ENCODE measurements at places on chromosomes 7 and 10. TPM values are rescaled to one million over a fixed set of nuclear protein-coding genes. Genes with fewer than 3 reads are reported as not detected.

- DNase-seq = no peak
Observed at GRCh38 chr7:111076205-111076604, 14.7 kb upstream of the LRRN3 start.

DNA sequence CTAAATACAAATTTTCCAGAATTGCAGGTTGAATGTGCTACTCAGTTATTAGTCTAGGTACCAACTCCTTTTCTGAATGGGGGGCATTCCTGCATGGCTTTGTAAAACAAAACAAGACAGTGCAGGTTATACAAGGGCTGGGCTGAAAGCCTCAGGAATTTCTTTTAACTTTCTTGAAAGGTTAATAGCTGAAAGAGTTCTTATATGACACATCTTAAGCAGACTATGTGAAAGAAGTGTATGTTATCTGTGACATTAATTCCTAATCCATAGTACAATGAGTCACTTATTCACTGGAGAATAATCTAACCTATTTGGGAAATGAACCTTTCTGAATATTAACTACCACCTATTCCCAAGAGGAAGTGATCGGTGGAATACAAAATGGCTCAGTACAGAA, 115.6 kb upstream of the FAM133B start:
- DNase-seq = no peak

- no peak for DNase-seq
Observed at GRCh38 chr7:132709971-132710567, 133.8 kb upstream of the PLXNA4 start.

- no peak for DNase-seq
Observed at GRCh38 chr10:124604214-124605000, 139.8 kb downstream of the FAM53B start.

- DNase-seq = peak; percentile 97
Observed at GRCh38 chr7:13981070-13981469, 8.4 kb downstream of the ETV1 start.

DNA sequence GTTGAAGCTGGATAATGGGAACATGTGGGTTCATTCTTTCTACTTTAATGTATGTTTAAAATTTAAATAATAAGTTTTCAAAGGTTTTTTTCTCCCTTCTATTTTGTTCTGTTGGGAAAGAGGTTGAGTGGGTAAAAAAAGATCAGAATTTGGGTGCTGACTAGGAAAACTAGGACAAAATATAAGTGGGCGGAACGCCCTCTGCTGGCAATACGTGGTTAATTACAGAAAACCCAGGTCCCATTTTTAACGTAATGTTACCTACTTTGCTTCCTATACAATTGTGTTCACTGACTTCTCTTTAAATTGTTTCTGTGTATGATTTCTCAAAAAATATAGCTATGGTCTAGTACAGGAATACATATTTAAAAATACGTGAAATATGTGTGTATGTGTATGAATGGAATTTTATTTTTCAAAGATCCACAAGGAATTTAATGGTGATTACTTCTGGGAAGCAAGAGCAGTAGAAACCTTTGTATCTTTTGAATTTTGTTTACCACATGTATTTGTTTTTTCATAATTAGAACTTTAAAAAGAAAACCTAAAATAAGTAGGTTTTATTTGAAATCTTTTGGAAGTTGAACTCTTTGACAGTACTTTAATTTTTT, 8.7 kb downstream of the ECD start:
- DNase-seq = peak; percentile 1

- no peak for DNase-seq
Observed at GRCh38 chr10:75858339-75858738, 426.9 kb downstream of the LRMDA start.

- no peak for DNase-seq
Observed at GRCh38 chr10:87700031-87700796, 40.5 kb downstream of the PAPSS2 start.

GRCh38 chr7:154874409-154875113, 128.4 kb downstream of the PAXIP1 start:
- no peak for DNase-seq

DNA sequence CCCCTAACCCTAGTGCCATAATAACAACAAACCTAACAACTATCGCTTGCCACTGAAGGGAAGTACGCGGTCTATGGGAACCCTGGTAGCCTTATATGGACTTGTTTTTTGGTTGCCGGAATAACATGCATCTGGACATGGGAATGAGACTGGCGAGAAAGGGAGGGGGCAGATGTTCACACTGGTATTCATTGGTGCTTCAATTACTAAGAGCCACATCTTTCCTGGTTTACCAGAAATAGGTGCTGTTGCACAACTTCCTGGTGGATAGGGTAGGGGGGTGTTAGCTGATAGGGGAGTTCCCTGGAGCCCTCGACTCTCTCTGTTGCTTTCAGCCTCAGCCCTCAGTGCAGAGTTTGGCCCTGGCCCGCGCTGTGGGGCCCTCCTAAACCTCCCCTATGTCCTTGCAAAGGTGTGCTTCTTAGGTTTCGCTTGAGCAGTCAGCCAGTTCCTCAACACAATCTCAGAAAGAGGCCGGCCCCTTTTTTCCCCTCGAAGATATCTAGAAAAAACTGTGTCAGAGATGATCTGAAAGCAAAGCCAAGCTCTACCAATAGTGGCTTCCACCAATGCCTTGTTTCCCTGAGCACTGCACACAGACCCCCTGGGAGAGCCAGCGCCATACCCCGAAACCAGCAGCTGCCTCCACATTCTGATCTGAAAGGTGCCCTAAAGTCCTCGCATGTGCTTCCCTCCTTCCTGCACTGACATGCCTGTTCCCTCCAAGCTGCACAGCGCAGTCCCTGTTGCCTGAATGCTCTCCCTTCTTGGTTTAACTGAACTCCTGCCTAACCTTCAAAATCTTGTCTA, 13.5 kb downstream of the TBXAS1 start:
- DNase-seq = peak; percentile 66

- DNase-seq = no peak
Observed at GRCh38 chr7:142519079-142520078, 229.9 kb upstream of the PRSS1 start.

- no peak for DNase-seq
Observed at GRCh38 chr10:14635043-14635710, 139.5 kb downstream of the FAM107B start.

DNA sequence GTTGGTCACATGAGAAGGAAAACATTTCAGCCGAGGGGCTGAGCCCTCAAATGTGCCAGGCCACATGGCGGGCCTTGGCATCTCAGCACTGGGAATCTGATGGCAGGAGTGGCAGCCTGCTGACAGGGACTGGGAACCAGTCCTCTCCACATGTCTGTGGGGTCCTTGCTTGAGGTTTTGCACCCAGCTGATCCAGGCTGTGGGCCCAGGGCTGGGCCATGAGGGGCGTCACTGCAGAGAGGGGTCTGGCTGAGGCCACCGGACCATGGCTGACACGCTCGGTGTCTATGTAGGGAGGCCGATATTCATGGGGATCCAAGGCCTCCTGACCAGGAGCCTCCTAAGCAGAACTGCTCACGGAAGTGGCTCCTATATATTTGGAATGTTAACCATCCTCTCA, 31.0 kb upstream of the PWWP2B start:
- DNase-seq = no peak

DNA sequence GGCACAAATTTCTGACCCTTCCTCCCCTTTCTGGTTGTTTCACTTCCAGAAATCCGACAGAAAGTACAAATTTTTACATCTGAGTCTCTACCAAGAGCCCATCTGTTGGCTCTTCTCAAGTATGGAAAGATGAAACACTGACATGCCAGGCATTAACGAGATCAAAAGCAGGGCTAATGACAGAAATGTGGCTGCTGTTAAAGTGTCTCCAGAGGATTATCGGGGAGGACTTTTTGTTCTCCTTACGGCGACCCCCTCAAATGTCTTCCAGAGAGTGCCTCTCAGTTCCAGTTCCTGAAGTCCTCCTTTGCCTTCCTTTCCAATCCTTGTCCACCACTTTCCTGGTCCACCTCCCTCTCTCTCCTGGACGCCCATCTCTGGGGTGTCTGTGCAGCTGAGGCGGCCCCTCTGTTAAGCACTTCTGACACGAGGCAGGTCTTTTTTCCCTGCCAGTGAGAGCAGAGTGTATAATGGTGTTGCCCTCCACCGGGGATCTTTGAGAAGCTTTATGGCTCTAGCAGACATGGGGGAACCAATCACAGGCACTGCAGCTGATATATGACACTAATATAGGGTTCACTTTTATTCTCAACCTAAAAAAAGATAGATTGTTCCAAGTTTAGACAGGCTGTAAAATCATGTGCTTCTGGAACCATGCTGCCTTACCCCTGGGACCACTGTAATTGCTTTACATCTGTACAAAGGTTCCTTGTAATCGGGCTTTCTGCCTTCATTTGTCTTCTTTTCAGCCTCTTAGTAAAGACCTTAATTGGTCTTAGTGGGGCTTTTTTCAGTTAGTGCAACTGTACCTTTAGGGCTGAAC, 757.1 kb downstream of the AUTS2 start:
- DNase-seq = no peak

- no peak for DNase-seq
Observed at GRCh38 chr7:5420881-5421713, 2.5 kb downstream of the TNRC18 start.

GRCh38 chr10:128242641-128243040, 116.4 kb upstream of the MKI67 start:
- DNase-seq = no peak

DNA sequence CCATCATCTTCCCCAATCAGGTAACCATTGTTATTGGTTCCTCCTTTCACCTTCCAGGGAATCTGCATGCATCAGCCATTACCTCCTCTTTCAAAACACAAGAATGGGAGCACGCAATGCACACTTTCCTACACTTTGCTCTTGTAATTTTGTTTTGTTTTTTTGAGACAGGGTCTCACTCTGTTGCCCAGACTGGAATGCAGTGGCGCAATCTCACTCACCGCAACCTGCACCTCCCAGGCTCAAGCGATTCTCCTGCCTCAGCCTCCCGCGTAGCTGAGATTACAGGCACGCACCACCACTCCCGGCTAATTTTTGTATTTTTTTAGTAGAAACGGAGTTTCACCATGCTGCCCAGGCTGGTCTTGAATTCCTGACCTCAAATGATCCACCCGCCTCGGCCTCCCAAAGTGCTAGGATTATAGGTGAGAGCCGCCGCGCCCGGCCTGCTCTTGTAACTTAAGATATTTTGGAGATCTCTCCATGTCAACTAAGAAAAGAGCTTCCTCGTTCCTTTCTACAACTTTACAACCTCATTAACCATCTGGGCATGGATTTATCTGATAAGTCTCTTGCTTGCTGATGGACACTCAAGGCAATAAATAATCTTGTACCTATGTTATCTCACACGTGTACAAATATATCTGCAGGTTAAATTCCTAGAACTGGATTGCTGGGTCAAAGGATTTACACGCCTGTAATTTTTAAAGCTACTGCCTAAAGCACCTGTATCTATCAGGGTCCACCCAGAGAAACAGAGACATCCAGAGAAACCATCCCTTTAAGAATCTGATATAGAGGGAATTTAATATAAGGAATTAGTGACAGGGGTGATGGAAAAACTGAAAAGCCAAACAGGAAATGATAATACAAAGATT, 4.2 kb downstream of the CYTH3 start:
- no peak for DNase-seq

DNA sequence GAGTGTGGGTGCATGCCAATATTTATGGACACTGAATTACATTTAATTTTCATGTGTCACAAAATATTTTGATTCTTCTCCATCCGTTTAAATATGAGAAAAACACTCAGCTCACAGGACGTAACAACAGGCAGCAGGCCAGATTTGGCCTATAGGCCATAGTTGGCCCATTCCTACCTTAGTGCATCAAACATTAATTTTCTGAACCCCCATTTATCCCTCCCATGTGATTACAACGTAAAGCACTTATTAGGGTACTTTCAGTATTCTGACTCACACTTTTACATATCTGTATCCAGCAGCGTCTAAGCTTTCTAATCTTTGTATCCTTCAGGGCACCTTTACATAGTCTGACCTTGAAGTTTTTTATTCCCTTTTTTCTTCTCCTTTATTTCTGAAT, 4.0 kb downstream of the IDI1 start:
- no peak for DNase-seq

DNA sequence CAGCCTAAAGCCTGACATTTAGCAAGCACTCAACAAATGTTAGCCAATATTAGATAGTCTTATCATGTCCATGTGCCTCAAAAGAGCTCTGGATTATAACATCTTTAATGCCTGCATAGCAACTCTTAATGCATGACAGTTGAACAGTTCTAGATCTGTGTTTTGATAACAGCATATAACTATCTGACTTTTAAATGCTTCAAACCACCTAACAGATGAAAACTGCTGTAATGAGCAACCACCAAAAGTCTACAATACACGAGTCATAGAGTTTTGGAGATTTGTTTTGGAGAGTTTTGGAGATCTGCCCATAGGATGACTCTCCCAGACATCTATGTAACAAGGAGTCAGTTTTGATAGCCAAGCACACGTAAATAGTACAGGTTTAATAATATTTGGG, 227.3 kb downstream of the TWIST1 start:
- no peak for DNase-seq

DNA sequence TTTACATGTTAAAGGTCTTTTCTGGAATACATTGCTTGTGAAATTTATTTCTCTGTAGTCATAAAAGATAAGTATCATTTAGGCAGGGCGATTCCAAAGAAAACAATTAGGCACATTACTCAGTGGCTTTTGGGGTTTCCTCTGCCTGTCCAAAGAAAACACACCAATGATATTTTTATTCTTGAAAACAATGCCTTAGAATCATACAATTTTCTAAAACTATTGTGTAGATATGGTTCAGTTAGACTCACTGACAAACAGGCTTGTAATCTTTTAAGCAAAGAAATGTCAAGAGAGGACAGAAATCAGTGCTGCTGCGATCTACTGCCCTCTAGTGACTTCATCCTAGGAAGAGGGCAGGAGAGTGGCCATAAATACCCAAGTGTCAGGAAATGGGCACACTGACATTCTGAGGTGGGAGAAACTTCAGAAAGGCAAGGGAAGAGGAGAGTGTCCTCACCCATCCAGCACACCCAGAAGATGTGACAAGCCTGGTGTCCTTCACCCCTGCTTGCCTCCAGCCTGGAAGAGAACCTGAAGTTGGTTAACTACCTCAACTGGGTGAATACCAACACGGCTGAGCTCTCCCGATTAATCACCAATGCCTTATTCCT, 120.5 kb downstream of the GALNT11 start:
- peak; percentile 12 for DNase-seq

GRCh38 chr7:16135658-16136057, 285.7 kb downstream of the CRPPA start:
- DNase-seq = no peak

Gene GARIN1A
- not detected for total RNA-seq

Gene MMD2
- total RNA-seq = not detected

Gene PLEKHS1
- total RNA-seq = not detected

Gene OPN1SW
- total RNA-seq = not detected

Gene MOGAT3
- not detected for total RNA-seq

Gene TMEM178B
- total RNA-seq = 8.6 TPM

Measured in epithelial cell of proximal tubule (primary cell).